ENCODE measurements at places on chromosomes 6 and 20.

GRCh38 chr6:30349421-30350177 is 4.6 kb downstream of the RPP21 start:
- H3K27ac ChIP-seq, result no peak overlapping the region
- H3K36me3 ChIP-seq, result no peaks in the 10 kb centered on the region
- DNase-seq, result no peak
- H3K4me1 ChIP-seq, result peaks cover 12% of the 10 kb centered on the region
- no peaks in the 10 kb centered on the region for H3K27me3 ChIP-seq
- H3K4me3 ChIP-seq, result no peak overlapping the region

DNA sequence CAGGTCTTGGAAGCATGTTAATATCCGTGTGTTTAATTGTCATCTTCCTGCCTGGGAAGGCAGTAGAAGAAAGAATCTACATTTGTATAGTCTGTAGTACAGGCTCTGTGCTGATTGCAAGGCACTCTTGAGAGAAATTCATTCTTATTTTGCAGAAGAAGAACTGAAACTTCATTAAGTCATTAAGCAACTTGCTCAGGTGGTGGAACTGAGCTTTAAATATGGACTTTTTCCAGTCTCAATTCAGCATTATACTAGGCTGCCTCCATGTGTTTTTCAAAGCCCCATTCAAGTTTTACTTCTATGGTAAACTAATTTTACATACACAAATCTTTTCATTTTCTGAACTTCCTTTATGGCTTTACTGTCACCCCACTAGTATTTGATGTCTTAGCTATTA is 18.7 kb downstream of the ZNF451 start:
- H3K4me1 ChIP-seq, result peaks cover 71% of the 10 kb centered on the region
- H3K27me3 ChIP-seq, result no peaks in the 10 kb centered on the region
- H3K36me3 ChIP-seq, result peaks cover 2% of the 10 kb centered on the region

DNA sequence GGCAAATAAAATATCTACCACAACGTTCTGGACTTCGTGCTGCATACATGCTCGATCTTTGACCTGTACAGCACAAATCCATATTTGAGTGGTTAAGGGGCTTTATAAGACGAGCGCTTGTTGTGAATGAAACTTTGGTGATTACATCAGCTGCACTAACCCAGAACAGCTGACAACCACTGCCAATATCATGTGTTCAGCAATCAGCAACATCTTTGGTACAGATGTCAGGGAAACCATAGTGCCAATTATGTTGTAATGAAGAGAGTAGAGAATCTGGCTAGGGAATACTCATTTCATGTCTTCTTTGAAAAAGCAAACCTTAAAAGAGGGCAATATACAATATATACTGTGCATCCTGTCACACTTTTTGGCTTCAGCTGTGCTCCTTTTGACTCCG is 188.6 kb upstream of the NT5E start:
- H3K4me3 ChIP-seq, result no peak overlapping the region
- no peaks in the 10 kb centered on the region for H3K27me3 ChIP-seq
- no peaks in the 10 kb centered on the region for H3K4me1 ChIP-seq
- no peaks in the 10 kb centered on the region for H3K36me3 ChIP-seq

DNA sequence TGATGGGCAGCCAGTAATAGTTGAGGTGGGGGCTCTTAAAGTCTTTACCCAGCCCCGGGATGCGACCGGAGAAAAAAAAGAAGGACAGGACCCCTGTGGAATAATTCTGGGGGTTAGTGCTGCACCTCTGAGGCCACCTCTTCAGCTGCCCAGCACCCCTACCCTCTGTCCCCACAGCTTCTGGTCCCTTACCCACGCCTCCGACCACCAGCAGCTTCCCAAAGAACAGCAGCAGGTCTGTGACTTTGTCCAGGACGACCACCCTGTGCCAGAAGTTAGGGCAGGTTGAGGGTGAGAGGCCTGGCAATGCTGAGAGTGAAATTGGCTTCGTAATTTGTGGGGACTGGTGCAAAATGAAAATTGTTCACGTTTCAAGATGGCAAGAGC is 2.2 kb upstream of the NEU1 start:
- H3K4me3 ChIP-seq, result peak overlapping the region; percentile 99
- no peaks in the 10 kb centered on the region for H3K27me3 ChIP-seq
- peaks cover 14% of the 10 kb centered on the region for H3K36me3 ChIP-seq
- H3K4me1 ChIP-seq, result peaks cover 64% of the 10 kb centered on the region
- H3K27ac ChIP-seq, result peak overlapping the region; percentile 92

- peaks cover 26% of the 10 kb centered on the region for H3K36me3 ChIP-seq
- DNase-seq, result no peak
- H3K4me3 ChIP-seq, result peak overlapping the region; percentile 99
Measured at GRCh38 chr6:41546866-41547798, 951 bp downstream of the FOXP4 start.

DNA sequence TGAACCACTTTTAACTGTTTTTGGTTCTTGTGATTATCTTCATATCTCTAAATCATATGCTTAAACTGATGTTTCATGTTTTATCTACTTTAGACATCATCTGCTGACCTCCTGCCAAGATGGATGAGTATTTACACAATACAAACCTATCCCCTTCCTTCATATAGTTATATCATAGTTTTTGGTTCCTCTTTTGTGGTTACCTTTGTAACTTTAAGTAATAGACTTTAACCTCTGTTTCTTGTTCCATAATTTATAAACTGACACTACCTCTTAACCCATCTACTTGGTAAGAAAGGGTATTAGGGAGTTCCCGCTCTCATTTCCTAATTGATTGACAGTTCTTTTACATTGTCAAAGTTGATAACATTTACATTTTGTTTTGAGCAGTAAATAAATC is 11.9 kb downstream of the PCMT1 start:
- no peak overlapping the region for H3K4me3 ChIP-seq
- peaks cover 5% of the 10 kb centered on the region for H3K36me3 ChIP-seq
- no peak overlapping the region for H3K27ac ChIP-seq
- no peaks in the 10 kb centered on the region for H3K4me1 ChIP-seq
- H3K27me3 ChIP-seq, result no peaks in the 10 kb centered on the region

DNA sequence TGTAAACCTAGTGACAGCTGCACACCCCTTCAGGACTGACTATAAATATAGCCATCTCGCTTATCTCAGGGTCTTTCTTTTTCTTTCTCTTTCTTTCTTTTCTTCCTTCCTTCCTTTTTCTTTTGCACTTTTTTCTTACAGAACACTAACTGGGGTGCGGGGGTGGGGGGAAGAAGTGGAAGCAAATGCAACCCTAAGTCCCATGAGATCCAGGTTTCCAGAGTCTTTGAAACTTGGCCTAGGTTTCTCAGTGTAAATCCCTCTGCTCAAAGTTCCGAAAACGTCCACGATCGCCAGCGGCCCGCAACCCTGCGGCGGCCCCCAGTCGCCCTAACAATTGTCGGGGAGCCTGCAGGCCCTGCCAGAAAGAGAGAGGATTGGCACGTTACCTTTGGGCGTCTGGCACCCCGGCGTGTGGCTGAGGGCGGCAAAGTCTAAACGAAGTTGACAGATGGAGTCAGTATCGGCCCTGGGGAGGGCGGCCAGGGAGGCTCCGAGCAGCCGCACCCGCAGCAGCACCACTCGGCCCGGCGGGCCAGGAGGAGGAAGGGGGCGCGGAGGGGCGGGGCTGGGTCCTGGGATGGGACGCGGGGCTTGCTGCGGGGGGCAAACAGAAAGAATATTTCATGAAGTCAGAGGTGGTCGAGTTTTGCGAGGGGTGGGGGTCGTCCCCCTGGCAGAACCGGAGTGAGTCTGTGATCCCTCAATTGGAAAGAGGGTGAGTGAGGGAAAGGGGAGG is 577 bp upstream of the FOXF2 start:
- peaks cover 93% of the 10 kb centered on the region for H3K27me3 ChIP-seq
- no peaks in the 10 kb centered on the region for H3K36me3 ChIP-seq
- H3K4me1 ChIP-seq, result peaks cover 10% of the 10 kb centered on the region
- DNase-seq, result no peak
- peak overlapping the region; percentile 59 for H3K4me3 ChIP-seq

DNA sequence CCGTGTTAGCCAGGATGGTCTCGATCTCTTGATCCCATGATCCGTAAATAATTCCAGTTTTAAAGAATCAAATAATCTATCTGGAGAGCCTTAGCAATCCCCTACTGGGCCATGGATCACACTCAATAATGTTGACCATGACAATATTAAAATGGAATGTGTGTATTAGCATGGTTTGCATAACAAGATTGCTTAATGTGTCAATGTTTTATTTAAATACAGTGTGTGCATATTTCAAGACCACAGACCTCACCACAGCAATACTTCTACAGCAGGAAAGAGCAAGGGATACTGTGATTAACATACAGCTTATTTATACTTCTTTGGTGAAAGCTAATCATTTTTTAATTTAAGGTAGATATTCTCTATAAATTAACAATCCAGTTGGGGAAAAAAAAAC is 470.4 kb downstream of the TFAP2B start:
- no peaks in the 10 kb centered on the region for H3K36me3 ChIP-seq
- no peak overlapping the region for H3K27ac ChIP-seq
- H3K27me3 ChIP-seq, result no peaks in the 10 kb centered on the region
- DNase-seq, result no peak

- H3K27ac ChIP-seq, result peak within 1 kb of the TSS; percentile 3
- H3K4me3 ChIP-seq, result no peak within 1 kb of the TSS
- DNase-seq, result no peak
- H3K4me1 ChIP-seq, result peaks cover 93% of the 10 kb centered on the region
Measured at GRCh38 chr20:59006864-59007664, at the start of gene CTSZ. Gene CTSZ, minus strand, starts transcription at chr20:59007254. Its CDS starts 126 bp downstream, at chr20:59007128.

DNA sequence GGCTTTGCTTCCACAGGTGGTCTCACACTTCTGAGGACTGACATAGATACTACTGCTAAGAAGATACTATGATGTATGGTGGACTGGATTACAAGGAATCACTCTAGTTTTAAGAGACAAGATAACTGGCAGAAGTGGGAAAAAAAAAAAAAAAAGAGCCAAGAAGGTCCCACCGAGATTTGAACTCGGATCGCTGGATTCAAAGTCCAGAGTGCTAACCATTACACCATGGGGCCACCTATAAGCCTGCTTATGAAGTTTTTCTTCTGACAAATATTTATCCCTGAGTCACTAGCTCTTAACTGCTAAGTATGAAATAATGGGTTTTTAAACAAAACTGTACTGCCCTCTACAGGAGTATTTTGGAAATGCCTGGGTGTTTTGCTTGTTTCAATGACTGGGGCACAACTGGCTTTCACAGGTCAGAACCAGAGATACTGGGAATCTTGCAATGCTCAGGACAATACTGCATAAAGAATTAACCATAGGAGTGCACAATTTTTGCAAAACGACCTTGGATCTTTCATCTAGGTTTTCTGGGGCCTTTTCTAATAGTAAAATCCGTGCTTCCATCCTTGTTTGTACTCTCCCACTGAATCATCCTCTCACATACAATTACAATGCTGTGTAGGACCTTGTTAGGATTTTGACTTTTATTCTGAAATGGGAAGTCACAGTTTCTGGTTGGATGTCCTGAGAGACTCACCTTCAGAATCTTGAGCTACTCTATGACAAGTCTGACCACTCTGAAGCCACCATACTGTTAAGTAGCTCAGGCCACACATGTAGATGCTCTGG is 116.3 kb downstream of the OR2B2 start:
- H3K27ac ChIP-seq, result peak overlapping the region; percentile 34
- peak; percentile 95 for DNase-seq
- H3K27me3 ChIP-seq, result no peaks in the 10 kb centered on the region

GRCh38 chr20:24489631-24490260 is 20.3 kb downstream of the SYNDIG1 start:
- no peaks in the 10 kb centered on the region for H3K36me3 ChIP-seq
- no peaks in the 10 kb centered on the region for H3K4me1 ChIP-seq
- DNase-seq, result no peak
- H3K27ac ChIP-seq, result no peak overlapping the region

GRCh38 chr20:63587776-63588591 is 13.9 kb upstream of the HELZ2 start:
- no peak overlapping the region for H3K4me3 ChIP-seq
- H3K27me3 ChIP-seq, result no peaks in the 10 kb centered on the region
- H3K4me1 ChIP-seq, result peaks cover 25% of the 10 kb centered on the region

DNA sequence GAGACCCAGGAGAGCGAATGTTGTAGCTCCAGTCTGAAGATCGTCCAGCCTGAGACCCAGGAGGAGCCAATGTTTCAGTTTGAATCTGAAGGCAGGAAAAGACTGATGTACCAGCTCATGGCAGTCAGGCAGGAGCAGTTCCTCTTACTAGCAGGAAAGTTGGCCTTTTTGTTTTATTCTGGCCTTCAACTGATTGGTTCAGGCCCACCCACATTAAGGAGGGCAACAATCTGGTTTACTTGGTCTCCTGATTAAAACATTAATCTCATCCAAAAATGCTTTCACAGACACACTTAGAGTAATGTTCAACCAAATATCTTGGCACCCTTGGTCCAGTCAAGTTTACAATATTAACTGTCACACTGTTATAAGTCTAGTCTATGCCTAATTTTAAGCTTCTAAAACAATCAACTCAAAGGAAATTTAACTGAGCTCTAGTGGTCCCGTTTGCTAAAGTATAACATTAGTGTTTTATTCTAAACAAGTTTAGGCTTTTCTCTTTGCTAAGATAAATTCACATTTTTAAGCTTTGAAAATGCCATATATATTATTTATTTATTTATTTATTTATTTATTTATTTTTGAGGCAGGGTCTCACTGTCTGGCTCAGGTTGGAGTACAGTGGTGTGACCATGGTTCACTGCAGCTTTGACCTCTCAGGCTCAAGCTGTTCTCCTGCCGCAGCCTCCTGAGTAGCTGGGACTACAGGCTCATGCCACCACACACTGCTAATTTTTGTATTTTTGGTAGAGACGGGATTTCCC is 275.5 kb upstream of the SLC35B3 start:
- DNase-seq, result no peak
- H3K27ac ChIP-seq, result no peak overlapping the region
- H3K4me3 ChIP-seq, result no peak overlapping the region
- H3K27me3 ChIP-seq, result no peaks in the 10 kb centered on the region
- no peaks in the 10 kb centered on the region for H3K36me3 ChIP-seq
- no peaks in the 10 kb centered on the region for H3K4me1 ChIP-seq

GRCh38 chr6:116405652-116406356 is 35.1 kb downstream of the DSE start:
- H3K27me3 ChIP-seq, result peaks cover 11% of the 10 kb centered on the region
- H3K36me3 ChIP-seq, result no peaks in the 10 kb centered on the region
- no peak for DNase-seq
- H3K27ac ChIP-seq, result no peak overlapping the region
- H3K4me1 ChIP-seq, result no peaks in the 10 kb centered on the region

DNA sequence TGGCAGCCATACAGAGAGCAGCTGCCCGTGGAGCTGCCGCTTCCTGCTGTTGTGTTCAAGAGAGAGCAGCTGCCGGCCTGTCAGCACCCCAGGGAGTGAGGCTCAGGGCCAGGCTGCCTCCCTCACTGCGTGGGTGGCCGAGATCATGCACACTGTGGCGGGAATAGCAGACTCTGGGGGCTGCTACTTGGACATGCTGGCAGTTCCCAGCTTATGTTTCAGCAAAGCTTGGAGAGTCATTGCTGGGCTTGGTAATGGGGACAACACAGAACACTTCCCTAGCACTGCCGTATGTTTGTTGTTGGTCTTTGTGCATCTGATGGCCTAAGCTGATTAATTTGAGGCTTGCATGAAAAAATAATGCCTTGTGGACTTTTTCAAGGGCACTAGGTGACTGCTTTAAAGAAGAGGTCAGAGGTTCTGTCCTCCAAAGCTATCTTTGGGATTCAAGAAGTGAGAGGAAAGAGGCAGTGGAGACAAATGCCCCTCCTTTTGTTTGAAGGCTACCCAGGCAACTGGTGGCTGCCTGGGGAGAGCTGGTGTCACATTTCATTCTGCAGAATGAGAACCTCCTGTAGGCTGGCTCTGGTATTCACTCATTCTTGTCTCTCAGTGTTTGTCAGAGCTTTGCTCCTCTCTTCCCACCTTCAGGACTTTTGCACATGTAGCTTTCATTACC is 18.8 kb downstream of the MRAP2 start:
- no peak overlapping the region for H3K27ac ChIP-seq
- no peaks in the 10 kb centered on the region for H3K36me3 ChIP-seq
- H3K27me3 ChIP-seq, result no peaks in the 10 kb centered on the region
- peaks cover 15% of the 10 kb centered on the region for H3K4me1 ChIP-seq
- peak; percentile 35 for DNase-seq

GRCh38 chr20:46622165-46622564 is 29.1 kb downstream of the SLC13A3 start:
- no peaks in the 10 kb centered on the region for H3K27me3 ChIP-seq
- H3K27ac ChIP-seq, result no peak overlapping the region
- H3K4me1 ChIP-seq, result peaks cover 44% of the 10 kb centered on the region
- no peak for DNase-seq
